Stimulated activated CD4-positive, alpha-beta T cell treated with anti-CD3 and anti-CD28 coated beads, Interleukin-2, amount 100 ng/mL, for 4 hours (primary cell): ENCODE measurements at places on chromosomes 7 and 10.

DNA sequence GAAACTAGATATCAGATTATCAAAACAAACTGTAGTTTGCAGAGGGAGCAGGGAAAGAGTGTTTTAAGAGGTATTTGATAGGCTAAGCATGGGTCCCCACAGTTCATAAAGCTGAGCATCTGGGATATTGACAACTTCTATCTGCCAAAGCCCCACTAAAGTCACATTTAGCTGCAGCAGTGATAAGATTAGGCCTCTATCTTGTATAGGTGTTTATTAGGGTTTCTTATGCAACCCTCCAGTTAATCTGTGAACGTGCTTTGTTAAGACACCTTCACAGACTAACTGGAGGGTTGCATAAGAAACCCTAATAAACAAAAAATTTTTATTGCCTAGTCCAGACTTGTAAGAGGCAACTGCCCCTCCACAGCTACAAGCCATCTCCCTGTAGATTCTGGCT, 78.0 kb downstream of the CYP51A1 start:
- DNase-seq, result no peak

- no peak for DNase-seq
Measured at GRCh38 chr10:16156681-16157080, 280.1 kb upstream of the PTER start.

- DNase-seq, result no peak
Measured at GRCh38 chr7:144118341-144118740, 4.6 kb upstream of the OR2A14 start.

DNA sequence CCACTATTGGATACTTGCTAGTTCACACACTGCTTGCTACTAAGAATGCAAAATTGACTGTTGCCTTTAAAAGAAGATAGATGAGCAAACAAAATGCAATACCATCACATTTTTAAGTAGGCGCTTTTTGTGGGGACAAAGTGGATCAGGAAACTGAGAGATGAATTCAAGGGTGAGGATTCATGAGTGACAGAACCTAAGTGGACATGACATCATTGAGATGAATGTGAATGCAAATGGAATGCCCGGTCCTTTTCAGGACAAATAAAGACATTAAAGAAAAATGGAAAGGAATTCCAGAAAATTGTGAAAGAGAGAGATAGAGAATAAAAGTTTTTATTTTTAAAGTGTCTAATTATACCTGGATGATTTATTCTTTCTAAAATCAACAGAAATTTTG, 106.3 kb upstream of the AKR1E2 start:
- DNase-seq, result no peak

DNA sequence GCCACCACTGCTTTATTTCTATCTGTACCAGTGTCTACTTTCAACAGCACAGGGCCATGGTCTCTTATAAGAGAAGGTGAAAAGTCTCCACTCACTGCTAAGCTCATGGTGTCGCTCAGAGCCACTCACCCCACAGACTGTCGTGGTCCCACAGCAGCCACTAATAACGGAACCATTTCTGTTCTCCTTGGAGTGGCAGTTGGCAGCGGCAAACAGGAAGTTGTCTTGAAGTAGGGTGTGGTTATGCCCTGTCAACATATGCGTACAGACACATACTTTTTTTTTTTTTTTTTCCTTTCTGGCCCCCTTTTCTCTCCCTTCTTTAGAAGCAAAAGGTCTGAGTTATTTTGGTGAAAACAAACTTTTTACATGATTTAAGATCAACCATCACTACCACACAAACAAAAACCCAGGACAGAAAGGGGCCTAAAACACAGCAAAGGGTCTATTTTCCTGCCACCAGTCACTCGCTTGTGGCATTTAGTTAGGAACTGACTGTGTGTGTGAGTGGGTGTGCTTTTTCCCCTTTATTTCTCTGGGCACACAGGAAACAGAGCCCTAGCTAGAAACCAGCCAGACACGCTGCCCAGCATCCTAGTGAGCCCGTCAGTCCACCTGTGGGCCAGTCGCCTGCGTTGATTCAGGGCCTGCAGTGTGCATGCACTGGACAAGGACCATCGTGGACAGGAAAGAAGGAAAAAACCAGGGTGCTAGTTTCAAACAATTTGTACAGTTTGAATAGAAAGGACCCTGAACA, 96.7 kb upstream of the EFCAB10 start:
- no peak for DNase-seq

- no peak for DNase-seq
Measured at GRCh38 chr7:151286148-151286547, 37.7 kb upstream of the SMARCD3 start.

DNA sequence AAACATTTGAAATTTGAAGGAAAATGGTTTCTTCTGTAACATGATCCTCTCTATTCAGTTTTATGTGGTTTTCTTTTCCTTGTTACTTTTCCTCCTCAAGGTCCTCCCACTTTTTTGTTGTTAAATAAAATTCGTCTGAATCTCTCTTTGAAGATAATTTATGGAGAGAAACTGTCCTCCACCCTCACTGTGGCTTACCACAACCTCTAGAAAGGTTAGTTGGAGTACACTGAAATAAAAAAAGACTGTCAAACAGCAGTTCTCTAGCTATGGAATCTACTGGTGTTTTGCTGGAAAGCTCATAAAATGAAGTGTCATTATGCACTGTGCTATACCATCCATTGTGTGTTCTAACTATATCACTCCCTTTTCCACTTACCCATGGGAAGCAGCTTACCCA, 189.4 kb downstream of the HDAC9 start:
- DNase-seq, result no peak
